ENCODE measurements at places on chromosomes 4 and X.

GRCh38 chr4:144582975-144583374, 63.0 kb upstream of the HHIP start:
- no peak for DNase-seq

- DNase-seq, result no peak
These were observed 163.3 kb upstream of the SPRY1 start for GRCh38 chr4:123233136-123233768.

- DNase-seq, result no peak
These were observed 63.6 kb downstream of the HADH start for GRCh38 chr4:108053251-108053711.

DNA sequence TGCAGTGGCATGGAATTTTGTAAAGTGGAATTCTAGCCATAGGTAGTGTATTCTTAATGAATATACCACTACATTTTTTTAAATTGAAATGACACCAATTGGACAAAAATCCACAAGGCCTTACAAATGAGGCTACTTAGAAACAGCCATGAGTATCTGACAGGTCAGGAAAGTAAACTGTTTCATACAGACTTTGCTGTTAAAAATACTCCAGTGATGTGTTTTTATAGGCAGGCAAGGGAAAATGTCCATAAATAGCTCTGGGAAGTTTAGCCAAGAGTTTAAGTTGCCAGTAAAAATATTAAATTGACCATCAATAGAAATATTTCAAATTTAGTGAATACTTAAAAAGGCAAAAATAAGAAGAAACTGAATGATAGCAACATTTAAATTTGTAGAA, 41.8 kb upstream of the PDLIM5 start:
- no peak for DNase-seq

- DNase-seq, result no peak
These were observed 12.8 kb downstream of the SCD5 start for GRCh38 chr4:82785611-82786400.

- no peak for DNase-seq
These were observed 484.5 kb downstream of the IL15 start for GRCh38 chr4:142120921-142121320.

DNA sequence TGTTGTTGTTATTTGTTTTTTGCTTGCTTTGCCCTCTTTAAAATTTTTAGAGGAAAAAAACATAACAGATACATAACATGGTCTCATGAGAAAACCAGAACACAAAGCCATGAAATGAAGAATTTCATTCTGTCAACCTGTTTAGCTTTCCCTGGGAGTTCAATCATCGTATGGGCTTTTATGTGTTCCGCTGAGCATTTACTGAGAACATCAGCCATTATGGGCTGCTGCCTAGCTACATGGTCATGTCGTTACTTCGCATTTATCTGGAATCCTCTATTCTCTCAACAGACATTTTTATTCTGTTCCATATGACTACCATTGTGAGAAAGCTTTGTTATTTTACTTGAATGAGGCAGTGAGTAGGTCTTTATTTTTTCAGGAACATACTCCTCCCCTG, 51.4 kb downstream of the NDST3 start:
- DNase-seq, result no peak

DNA sequence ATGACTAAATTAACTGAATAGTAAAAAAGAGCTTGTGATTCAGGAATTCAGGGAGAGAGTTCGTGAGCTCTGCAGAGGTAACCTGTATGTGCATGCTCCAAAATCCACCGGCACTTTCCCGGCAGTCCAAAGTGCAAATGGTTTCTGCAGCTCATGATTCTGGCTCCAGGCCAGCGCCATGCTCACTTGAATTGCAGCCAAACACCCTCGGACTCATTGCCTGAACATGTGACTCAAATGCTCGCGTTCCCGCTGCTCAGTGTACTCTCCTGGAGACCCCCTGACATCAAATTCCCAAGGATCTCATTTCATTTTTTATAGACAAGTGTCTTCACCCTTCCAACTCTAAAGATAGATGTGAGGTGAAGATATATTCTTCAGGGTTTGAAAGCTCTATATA, 44.1 kb upstream of the SH3RF1 start:
- DNase-seq, result no peak

DNA sequence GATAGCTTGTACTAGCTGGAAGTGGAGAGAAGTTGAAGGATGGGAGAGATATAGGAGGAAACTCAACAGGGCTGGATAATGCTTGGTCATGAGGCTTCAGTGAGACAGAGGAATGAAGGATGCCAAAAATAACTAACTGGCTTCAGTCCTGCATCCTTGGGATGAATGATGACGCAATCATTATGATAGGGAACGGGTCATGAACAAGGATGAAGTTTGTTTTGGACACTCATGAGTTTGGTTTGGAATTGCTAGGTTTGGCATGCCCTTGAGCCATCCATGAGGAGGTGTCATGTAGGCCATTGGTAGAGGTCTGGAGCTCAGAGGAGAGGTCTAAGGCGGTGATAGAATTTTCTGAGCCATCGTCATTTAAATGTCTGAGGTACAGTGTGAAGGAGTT, 160.0 kb upstream of the NHS start:
- DNase-seq, result no peak

GRCh38 chr4:133151341-133151690, 2.2 kb downstream of the PCDH10 start:
- DNase-seq, result no peak

DNA sequence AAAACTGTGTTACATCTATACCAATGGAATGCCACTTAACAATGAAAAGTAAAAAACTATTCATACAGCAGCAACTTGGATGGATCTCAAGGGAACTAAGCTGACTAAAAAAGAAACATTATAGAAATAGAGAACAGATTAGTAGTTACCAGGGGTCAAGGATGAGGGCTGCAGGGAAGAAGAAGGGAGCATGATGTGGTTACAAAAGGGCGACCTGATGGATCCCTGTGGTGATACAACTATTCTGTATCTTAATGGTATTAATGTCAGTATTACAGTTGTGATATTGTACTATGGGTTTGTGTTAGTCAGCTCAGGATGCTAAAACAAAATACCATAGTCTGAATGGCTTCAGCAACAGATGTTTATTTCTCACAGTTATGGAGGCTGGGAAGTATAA, 190.7 kb downstream of the ZNF674 start:
- DNase-seq, result no peak

DNA sequence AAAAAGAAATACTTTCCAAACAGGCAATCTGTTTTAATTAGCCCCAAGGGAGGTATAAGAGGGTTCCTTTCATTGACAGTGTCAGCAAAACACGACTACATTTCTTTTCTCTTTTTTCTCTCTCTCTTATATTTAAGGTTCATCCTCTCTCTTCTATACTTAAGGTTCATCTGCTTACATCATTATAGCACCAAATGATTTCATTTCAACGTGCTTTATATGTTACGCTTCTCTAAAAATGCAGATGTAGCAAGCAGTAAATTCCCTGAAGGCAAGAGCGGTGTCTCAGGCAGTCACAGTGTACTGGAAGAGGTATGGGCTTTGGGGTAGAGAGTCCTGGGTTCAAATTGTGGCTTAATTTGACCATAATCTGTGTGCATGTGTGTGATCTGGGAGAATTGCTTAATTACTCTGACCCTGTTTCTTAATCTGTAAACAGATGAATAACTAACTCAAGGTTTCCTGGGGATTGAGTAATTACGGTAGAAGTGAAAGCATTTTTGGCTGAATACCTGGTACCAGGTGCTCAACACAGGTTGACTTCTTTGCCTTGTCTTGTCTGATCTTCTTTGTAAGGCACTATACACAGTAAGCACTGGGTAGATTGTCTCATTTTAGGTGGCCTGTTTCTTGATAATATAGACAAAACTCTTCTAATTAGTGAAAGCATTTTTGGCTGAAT, 180.8 kb downstream of the SPRY1 start:
- no peak for DNase-seq

Data from stimulated activated CD8-positive, alpha-beta memory T cell treated with anti-CD3 and anti-CD28 coated beads, Interleukin-7, amount 100 ng/mL, for 1 hour (primary cell).